Skin of body (tissue), 3 donors: ENCODE measurements at places on chromosomes 5 and 9. TPM values are rescaled to one million over a fixed set of nuclear protein-coding genes. Genes with fewer than 3 reads are reported as not detected.

DNA sequence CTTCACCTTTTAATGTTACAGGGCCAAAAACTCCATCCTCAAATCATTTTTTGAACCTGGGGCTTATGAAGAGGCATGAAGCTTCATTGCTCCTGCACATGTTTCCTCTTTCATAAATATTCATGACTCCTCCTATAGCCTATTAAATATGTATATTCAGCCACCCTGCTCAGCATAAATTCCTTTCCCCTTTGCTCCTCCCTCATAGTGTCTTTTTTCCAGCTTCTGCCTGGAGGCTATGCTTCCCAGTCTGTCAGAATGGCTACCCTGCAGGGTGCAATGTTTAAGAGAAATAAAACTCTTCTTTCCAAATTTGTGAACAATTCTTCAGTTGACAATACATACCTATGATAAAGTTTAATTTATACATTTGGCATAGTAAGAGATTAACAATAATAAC, 1082.9 kb upstream of the CDH18 start:
- no peak for DNase-seq

DNA sequence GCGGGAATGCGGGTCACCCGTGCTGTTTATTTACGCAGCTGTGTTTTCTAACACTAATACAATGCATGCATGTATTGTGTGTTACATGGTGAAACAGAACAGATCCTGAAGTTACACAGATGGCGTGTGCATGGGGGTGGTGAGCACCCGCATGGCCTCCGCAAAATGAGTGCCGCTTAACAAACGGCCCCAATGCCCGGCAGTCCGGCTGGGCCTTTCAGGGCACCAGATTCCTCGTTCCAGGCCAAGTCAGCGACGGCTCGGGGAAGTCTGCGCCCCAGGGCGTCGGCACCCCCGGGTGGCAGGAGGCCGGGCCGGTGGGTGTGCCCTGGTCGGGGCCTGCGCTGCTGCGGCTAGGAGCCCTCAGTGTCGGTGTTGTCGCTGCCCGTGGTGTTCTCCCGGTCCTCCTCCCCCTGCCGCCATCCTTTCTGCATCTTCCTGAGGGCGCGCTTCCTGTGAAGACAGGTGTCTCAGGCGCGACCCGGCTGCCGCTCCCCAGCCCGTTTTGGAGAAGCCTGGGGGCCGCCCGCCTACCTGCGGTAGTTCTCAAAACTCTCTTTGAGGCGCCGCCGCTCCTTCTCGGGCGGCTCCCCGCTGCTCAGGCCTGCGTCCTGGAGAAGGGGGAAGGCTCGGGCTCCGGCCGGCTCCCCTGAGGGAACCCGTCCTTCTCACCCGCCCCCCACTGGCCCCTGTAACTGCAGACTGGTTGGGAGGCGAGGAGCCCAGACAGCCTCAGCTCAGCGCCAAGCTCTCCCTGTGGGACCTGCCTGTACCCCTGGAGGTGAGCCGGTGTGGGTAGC, 605 bp upstream of the DNLZ start:
- no peak for DNase-seq

DNA sequence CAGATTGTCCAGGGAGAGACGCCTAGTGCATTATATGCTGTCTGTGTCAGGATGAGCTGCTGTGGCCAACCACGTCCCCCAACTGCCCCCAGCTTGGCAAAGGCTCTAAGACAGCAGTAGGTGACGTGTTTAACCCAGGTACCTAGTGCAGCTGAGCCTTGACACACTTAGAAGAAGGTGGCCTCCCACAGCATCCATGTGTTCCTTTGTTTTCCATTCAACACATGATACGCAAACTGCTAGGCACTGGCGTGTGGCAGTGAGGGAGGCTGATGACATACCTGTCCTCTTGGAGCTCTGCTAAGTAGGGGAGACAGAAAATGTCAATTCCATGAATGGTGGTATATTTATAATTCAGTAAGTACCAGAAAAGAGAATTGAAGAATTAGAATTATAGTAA, 291.7 kb downstream of the NR3C1 start:
- DNase-seq = no peak

DNA sequence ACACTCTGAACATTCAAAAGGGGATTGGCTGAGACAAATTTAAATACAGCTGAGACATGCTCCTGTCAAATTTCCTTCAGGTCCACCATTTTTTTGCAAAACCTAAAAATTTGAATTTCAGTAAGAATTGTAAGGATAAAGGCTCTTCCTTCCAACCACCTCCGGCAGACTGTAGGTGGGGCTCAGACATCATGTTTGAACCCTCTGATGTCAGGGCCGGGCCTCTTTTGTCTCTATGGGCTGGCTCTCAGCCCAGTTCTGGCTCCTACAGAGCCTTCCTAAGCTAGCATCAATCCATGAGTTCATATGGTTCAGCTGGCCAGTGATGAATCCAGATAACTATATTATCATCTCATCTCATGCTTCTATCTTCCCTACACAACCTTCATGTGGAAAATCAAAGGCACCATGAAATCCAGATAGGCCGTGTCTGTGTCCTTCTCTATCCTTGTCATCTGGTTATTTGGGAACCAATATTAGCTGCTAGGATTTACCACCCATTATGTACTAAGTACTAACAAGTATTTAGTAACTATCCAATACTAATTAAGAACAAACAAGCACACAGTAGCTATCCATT, 44.2 kb downstream of the NIPSNAP3B start:
- peak; percentile 13 for DNase-seq

DNA sequence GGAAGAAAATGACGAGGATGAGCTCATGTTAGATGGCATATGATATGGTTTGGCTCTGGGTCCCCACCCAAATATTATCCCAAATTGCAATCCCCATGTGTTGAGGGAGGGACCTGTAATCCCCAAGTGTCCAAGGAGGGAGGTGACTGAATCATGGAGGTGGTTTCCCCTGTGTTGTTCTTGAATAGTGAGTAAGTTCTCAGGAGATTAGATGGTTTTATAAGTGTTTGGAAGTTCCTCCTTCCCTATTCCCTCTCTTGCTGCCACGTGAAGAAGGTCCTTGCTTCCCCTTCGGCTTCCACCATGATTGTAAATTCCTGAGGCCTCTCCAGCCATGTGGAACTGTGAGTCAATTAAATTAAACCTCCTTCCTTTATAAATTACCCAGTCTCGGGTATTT, 10.1 kb downstream of the EDIL3 start:
- no peak for DNase-seq

GRCh38 chr9:119841016-119841415, 471.8 kb upstream of the BRINP1 start:
- DNase-seq = no peak

DNA sequence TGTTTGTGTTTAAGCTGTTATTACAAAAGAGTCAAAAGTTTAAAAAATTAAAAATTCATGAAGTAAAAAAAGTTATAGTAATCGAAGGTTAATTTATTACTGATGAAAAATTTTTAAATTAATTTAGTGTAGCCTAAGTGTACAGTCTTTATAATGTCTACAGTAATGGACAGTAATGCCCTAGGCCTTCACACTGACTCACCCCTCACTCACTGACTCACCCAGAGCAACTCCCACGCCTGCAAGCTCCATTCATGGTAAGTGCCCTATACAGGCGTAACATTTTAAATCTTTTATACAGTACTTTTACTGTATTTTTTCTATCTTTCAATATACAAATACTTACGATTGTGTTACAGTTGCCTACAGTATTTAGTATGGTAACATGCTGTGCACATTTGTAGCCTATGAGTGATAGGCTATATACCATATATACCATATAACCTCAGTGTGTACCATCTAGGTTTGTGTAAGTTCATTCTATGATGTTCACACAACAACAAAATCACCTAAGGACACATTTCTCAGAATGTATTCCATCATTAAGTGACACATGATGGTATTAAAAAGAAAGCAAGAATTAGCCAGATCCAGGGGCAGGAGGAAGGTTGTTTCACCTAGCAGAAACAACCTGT, 40.1 kb downstream of the DCAF10 start:
- DNase-seq = no peak

The IFNB1 gene
- not detected for total RNA-seq

- DNase-seq = no peak
These were observed 29.8 kb downstream of the PRUNE2 start for GRCh38 chr9:76876098-76876497.

DNA sequence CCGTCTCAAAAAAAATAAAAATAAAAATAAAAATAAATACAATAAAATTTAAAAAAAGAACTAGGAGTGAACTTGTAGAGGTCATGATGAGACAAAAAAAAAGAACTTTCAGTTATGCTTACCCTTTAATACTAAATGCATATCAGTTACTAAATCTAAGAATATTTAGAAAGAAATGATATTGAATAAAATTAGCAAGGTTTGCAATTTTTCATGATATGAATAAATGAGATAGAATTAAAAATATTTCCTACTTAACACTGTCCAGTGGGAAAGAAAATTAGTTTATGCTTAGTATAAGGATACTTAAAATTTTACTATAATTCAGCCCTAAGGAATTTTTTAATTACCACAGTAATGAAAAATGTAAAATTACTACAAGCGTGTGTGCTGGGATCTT, 132.4 kb downstream of the TLE1 start:
- DNase-seq = no peak

- DNase-seq = no peak
These were observed 8.7 kb upstream of the B4GALT1 start for GRCh38 chr9:33175649-33176325.

- no peak for DNase-seq
These were observed 319.5 kb upstream of the TNC start for GRCh38 chr9:115437418-115437817.

The UNC5A gene
- 0.30 TPM for total RNA-seq

DNA sequence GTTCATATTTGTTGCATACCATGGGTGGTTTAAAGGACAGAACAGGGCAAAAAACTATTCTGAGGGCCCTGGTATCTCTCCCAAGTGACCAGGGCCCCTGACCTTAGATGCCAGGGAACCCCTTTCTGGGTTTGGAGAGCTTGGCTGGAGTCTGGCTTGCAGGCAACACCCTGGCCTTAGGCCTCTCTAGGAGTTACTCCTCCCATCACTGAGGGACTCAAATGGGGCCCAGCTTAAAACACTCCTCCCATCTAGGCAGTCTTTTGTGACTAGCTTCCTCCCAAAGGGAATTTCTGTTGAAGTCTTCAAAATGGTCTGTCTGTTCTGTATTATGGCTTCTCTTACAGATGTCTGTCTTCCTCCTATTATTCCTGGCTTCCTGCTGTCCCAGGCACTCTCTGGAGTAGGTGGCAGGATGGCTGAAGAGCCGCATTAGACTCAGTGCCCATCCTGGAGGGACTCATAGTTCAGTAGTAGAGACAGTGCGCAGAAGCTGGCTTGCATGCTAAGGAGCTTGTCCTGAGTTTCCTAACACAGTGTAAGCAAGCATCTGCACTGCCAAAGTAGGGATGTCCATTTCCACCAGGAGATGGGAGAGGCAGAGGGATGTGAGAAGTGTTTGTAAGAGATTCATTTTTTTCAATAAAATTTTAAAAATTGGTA, 10.0 kb downstream of the COL15A1 start:
- DNase-seq = no peak
